ENCODE measurements at places on chromosomes 7 and 10.

GRCh38 chr7:638256-639011 is 88.1 kb upstream of the DNAAF5 start:
- no peak for DNase-seq

GRCh38 chr10:100966887-100967286 is 2.4 kb upstream of the SEMA4G start:
- DNase-seq = no peak

DNA sequence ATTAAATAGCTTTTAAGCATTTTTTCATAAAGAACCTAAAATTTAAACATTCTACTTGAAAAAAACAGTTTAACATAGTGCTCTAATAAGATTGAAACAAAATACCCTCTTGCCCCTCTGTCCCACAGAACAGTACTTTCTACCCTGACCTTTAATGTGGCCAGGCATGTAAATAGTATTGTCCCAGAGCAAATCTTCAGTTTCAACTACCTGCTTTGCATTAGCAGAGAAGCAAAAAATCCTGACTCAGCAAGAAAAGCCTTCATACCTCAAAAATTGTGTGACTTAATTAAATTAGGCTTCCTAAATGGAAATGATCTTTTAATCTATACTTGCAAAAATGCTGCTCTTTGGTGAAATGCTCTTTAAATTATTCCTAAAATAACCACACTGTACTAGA is 237.4 kb upstream of the AOAH start:
- DNase-seq = no peak

DNA sequence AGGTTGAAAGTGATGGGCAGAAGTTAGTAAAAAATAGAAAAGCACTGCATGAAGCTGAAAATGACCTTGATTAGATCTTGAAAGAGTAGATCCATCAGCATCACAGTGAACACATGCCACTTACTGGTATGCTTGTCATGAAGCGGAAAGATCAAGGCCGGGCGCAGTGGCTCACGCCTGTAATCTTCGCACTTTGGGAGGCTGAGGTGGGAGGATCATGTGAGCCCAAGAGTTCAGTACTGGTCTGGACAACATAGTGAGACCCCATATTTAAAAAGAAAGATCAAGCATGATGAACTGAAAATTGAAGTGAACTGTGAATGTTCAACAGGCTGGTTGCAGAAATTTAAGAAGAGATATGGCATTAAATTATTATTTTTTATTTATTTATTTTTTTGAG is 18.0 kb downstream of the LCOR start:
- no peak for DNase-seq

DNA sequence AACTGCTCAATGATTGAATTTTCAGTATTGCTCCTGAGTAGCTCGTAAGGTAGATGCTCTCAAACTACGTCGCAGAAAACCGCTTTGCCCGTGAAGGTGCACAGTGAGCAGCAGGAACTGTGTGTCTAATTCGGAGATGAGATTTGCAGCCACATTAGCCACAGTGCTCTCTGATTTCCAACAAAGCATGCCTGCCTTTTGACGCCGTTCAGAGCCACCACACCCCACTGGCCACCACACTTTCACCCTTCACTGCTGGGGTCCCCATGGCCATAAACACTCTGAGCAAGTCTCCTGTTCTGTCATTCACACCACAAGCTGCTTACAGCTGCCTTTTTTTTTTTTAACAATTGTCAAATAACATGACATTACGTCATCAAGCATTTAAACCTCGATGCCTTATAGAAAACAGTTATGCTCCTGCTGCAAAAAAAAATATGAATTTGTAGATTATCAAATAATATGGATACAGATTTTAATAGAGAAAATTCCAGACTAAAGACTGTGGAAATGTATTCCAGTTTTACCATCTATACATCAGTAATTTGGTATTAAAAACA is 578.8 kb upstream of the PFKP start:
- DNase-seq = no peak

GRCh38 chr7:108112683-108113082 is 17.5 kb downstream of the LAMB4 start:
- no peak for DNase-seq

DNA sequence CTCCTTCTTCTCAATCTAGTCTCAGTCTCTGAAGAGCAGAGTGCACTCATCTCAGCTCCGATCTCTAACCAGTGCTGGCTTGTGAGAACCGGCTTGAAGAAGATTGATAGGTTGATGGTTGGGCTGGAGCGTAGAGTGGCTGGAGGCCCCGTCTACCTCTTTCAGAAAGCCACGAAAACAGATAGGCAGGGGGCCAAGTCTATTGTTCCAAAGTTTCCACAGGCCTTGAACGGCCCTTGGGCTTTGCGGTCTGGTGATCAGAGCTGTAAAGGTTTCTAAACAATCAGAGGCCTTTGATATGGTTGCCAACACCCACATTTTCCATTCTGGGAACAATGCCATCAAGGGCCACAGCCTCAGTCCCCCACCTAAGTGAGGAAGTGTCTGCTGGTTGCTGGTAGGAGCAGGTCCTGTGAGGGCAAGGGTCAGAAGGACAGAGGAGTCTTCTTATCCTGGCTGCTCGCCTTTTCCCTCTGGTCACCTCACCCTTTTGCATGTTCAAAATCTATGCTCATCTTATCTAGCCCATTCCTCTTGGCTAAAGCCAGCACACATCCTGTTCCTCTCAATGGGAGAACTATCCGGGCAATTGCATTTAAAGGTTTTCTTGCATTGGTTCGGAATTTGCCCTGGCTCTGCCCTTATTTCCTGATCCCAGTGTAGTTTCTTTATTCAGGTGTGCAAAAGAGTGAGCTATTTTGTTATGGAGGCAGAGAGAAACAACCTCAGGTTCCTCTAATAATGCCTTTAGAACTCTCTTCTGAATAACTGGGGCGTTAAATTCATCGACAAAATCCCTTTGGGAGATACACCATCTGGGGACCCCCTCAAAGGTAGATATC is 70.3 kb upstream of the KMT2E start:
- DNase-seq = no peak

GRCh38 chr10:84548869-84549268 is 220.5 kb downstream of the CCSER2 start:
- no peak for DNase-seq

- no peak for DNase-seq
Observed at GRCh38 chr10:5585517-5586206, 60.9 kb downstream of the CALML3 start.

GRCh38 chr10:77417359-77417758 is 220.2 kb downstream of the KCNMA1 start:
- DNase-seq = no peak

GRCh38 chr7:44100458-44101302 is 3.5 kb upstream of the AEBP1 start:
- peak; percentile 75 for DNase-seq

DNA sequence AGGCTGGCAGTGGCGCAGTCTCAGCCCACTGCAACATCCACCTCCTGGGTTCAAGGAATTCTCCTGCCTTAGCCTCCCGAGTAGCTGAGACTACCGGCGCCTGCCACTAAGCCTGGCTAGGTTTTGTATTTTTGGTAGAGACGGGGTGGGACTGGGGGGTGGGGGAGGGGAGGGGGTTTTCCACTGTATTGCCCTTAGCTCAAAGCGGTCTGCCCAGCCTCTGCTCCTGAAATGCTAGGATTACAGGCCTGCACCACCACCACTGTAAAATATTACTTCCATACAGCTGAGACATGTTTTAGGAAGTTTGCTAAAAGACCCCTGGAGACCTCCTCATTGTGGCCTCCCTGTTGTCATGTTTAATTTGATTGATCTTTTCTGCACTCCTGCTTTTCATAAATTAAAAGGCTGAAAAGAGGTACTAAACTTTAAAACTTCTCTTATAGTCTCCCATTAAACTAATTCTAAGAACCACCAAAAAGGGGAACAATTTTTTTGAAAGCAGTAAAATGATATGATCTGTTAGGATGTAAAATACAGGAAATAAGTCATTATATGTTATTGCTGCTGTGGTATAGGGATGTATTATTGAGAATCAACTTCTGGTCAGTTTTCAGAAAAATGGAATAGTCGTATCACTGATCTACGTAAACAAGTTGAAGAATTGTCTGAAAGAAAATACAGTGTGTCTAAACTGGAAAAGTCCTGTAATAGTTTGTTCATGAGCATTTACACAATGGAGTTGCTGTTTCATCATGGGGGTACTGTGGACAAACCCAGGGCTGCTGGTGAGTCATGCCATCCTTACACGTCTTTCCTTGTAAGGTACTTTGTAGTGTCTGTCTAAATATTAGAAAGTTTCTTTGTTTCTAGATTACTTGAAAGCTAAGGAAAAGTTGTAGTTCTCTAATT is 72.9 kb upstream of the TMEM248 start:
- no peak for DNase-seq

GRCh38 chr10:79250259-79250658 is 97.0 kb upstream of the PPIF start:
- no peak for DNase-seq

GRCh38 chr7:24244554-24244953 is 39.4 kb upstream of the NPY start:
- no peak for DNase-seq

DNA sequence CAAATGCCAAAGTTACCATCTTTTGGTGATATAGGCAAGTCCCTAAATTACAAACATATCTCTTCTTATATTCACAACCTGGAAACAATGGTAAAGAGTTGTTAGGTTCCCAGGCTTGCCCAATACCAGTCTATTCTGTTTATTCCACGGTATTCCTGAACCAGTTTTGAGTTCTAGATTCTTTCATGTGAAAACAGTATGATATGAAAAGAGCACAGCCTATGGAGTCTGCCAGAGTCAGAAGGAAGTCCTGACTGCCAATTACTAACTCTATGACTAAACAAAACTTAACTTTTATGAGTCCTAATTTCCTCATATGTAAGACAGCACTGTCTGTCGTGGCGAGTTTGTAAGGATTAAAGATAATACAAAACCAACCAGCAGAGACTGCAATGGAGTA is 5.6 kb downstream of the ABI1 start:
- DNase-seq = no peak

GRCh38 chr10:120085096-120085796 is 192.7 kb downstream of the SEC23IP start:
- no peak for DNase-seq

DNA sequence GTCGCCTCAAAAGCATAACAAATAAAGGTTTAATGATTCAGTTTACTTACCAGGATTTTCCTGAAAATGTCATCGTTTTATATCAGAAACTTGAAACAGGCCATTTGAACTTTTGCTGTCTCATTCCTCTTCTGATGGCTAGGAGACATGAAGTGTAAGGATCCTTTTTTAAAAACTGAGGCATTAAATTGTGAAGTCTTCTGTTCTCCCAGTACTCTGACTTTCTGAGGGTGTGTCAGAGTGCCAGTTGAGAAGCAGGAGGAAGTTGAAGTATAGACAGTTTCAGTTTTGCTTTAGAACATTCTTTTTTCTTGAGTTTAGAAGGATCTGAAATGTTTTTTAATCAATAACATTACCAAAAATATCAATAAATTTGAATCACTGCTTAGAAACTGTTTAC is at the start of gene SAMD9L:
SAMD9L (minus strand) TSS at position 242 of the 400 bp plus-strand sequence. CDS start 12,414 bp downstream, outside the sequence.
- DNase-seq = no peak

GRCh38 chr10:130708465-130709070 is 572.4 kb downstream of the GLRX3 start:
- no peak for DNase-seq
